ENCODE measurements at places on chromosomes 4 and X. TPM values are rescaled to one million over a fixed set of nuclear protein-coding genes. Genes with fewer than 3 reads are reported as not detected.

DNA sequence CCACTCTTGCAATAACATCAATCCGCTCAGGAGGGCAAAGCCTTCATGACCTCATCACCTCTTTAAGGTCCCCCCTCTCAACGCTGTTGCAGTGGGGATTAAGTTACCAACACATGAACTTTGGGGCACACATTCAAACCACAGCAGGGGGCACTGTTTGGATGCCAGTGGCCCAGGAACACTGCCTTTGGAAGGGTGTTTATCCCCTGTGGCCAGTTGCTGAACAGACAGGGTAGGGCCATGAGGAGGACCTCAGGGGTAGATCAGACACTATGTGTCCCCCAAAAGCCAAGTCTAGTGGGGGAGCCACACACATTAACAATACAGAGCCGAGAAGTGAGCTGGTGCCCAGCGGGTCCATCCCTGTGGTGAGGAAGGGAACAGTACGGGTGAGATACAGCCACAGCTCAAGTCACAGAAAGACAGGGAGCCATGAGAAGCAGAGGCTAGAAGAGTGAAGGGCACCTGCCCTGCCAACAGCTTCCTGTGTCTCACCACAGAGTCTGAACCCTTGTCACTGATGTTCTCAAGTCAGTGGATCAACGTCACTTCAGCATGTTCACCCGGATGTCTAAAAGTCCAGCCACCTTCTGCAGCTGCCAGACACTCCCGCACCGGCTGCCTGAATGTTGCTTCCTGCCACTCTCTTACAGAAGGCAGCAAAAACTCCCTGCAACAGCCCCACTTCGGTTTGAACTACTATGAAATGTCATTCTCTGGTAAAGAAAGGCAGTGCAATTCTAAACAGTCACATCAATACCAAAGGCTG lies 19.9 kb upstream of the MXD4 start:
- DNase-seq: no peak

- no peak for DNase-seq
Observed at GRCh38 chrX:55201930-55202579, 18.1 kb upstream of the PAGE5 start.

CCNB3 gene
- total RNA-seq: 1.7 TPM

LRIT3 gene
- total RNA-seq: 0.19 TPM

SH3RF1 gene
- 15.9 TPM for total RNA-seq
